CD4-positive, CD25-positive, alpha-beta regulatory T cell (primary cell): ENCODE measurements at places on chromosomes 16 and 17.

- DNase-seq: no peak
Observed at GRCh38 chr17:63445065-63445464, 1.0 kb downstream of the CYB561 start.

GRCh38 chr17:66712453-66712852 lies 122.5 kb upstream of the CACNG5 start:
- DNase-seq: no peak

DNA sequence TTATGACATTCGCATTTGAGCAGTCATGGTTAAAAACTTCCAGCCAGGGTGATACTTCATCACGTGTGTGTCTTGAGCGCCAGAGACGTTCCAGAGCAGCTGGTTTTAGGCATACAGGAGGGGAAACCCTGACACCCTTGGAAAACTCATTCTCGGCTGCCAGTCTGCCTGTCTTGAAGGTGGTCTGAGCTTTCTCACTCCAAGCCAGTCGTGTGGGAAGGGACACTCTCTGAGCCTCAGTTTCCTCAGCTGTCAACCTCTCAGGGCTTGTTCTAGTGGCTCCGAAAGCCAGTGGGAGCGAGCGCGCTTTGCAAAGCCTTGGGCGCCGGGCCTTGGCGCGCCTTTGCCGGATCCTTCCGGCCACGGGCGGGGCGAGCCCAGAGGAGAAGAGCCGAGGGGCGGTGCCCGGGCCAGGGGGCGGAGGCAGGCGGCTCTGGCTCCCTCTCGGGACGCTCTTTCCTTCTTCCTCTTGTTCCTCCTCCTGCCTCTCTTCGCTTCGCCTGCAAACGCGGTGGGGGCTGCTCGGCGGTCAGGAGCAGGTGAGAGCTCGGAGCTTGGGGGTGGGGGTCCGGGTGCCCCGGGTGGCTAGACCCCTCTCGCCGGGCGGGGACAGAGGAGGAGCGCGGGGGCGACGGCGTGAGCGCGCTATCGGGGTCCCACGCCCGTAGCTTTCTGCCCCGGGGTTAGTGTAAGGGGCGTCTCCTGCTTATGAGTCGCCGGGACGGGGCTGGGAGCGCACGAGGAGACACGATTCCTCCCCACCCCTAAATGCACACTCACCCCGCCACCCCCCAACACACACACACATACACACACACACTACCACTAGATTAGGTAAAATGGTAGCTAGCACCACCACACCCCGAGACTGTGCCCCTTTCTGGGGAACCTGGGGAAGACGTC lies at the start of gene LDAF1:
TSS of gene LDAF1 (plus strand) at position 467 of the 903 bp plus-strand sequence. CDS start 2,509 bp downstream, outside the sequence.
- DNase-seq: peak; percentile 72

DNA sequence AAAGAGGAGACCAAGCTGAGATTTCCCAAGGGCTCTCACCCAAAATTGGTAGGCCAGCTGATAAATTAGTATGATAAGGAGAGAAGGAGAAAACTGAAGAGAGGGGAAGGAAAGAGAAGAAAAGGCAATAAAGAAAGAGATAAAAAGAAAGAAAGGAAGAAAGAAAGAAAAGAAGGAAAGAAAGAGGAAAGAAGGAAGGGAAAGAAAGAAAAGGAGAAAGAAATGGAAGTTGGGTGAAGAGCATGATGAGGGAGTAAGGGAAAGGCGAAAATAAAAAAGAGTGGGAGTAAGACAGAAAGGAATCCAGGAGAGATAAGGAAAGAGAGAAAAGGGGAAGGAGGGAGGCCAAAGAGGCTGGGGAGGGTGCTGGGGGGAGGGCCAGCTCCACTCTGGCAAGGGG lies 95.4 kb downstream of the MRM1 start:
- DNase-seq: no peak

- DNase-seq: no peak
Observed at GRCh38 chr17:76000755-76001521, at the start of gene CDK3. TSS of gene CDK3 (plus strand) at chr17:76000855. CDS start at chr17:76001426, 571 bp downstream.

DNA sequence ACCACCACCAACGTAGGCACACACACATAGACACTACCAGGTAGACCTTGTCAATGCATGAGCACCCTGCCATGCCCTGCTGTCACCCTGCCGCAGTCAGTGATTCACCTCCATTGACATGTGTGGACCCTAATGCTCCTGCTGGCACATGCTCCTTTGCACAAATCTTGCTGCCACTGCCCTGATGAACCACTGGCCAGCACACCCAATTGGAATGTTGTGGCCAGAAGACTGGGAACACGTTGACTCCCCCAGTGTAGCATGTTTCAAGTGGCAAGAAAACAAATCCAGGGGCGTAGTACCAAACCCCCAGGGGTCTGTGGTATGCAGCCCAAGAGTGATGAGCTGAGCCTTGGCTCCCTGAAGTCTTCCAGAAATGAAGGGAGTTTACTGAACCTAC lies 486.4 kb upstream of the KIF2B start:
- no peak for DNase-seq

DNA sequence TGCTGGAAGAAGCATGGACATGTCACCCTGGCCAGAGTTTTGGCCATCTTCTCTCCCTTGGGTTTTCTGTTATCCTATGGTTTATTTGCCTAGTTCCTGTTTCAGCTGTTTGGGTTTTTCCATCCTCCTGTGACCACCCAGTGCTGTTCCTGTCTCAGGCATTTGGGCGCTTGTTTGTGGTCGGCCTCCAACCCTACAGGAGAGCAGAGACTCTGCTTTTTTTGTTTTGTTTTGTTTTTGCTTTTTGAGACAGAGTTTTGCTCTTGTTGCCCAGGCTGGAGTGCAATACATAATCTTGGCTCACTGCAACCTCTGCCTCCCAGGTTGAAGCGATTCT lies 3.3 kb upstream of the ZC3H7A start:
- DNase-seq: no peak
